ENCODE measurements at places on chromosomes 5 and 9.
A peak's percentile ranks its signal among the peaks of the same experiment; 100 is the strongest.

DNA sequence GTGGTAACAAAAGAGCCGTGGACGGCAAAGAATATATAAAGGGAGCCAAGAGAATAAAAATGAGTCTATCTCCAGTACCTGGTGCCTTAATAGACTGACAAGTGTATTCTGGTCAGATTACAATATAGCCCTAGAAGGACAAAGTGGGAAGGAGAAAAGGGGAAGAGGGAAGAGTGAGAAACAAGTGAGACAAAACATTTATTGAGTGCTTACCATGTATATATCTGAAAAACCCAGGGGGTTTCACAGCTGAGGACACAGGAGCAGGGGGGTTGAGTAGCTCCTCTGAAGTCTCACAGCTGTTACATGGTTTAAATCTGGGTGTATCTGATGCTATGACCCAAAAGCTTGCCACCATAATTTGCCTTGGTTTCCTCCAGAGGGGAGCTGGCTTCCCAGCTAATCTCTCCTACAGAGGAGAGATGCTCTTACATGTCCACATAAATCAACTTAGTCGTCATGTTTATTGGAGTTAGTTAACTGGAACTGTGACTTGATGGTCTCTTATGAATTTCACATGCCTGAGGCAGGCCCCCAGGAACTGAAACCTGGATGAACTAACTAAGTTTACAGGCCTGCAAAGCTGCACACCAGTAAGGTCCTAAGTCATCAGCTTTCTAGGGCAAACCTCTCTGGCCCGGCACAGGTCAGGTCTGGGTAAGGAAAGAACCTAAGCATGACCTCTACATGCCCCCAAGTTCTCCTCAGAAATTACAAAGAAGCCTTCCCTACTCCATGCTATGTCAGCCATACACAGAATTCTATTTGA, 15.5 kb downstream of the SIL1 start:
- no peak for DNase-seq

DNA sequence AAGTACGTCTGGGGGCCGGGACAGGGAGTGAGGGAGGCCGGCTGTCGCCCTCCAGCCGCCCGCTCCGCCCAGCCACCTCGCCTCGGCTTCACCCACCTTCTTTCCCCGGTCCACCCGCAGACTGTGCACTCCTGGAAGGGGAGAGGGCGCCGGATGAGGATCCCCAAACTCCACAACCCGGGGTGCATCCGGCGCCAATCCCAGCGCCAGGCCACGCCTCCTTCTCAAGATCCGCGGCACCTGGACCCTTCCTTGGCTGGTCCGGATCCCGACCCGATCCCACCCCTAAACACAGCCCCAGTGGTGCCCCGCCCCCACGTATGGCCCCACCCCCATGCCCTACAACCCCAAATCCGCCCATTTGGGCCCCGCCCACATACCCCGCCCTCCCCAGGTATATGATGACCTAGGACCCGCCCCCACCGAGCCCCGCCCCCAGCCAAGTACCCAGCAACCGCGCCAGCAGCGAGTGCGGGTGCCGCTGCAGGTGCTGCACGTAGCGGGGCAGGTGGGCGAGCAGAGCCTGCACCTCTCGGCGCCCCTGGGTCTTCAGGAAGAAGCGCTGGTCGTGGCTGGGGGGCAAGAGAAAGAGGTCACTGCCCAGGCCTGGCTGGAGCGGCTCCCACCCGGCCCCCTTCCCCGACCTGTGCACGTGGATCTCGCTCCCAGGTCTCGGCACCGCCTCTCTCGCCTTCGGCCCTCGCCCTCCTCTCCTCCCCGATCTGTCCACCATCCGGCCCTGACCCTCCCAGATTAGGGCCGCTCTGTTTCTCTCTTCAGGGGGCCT, 3.2 kb downstream of the PIP5KL1 start:
- no peak for DNase-seq

- DNase-seq = no peak
Observed at GRCh38 chr9:99762470-99762869, 59.2 kb upstream of the NR4A3 start.

GRCh38 chr5:154202379-154203260, 12.1 kb downstream of the GALNT10 start:
- no peak for DNase-seq

DNA sequence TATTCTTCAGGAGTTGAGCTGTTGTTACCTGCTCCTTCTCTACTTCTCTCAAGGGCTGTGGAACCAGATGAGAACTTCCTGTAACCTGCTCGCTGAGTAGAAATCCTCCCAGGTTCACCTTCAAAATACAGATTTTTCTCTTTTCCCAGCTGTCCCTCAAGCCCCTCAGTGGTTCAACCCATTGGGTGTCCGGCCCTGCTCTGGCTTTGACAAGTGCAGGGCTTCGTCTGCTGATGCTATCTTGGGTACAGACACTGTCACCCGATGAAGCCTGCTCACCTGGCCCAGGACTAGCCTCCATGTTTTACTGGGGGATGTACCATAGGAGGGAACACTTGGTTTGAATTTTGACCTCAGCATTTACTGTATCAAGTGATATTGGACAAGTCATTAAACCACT, 490.4 kb downstream of the IRX1 start:
- no peak for DNase-seq

DNA sequence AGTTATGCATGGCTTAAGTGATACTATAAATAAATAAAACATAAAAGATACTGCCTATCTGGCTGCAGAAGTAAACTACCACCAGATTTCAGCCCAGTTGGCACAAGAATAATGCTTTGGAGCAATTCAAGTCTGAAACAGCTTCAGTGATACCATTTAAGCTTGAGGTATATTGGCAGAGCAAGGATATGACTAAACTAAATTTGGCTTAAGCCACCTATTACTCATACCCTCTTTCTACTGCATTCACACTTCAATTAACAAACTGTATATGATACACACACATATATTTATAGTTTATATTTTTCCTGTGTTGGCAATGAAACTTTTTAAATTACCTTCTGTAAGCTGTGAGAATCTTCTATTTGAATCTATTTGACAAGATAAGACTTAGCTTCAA, 431.9 kb downstream of the ANXA1 start:
- DNase-seq = no peak

- DNase-seq = no peak
Observed at GRCh38 chr9:70428781-70429180, 14.3 kb upstream of the KLF9 start.

DNA sequence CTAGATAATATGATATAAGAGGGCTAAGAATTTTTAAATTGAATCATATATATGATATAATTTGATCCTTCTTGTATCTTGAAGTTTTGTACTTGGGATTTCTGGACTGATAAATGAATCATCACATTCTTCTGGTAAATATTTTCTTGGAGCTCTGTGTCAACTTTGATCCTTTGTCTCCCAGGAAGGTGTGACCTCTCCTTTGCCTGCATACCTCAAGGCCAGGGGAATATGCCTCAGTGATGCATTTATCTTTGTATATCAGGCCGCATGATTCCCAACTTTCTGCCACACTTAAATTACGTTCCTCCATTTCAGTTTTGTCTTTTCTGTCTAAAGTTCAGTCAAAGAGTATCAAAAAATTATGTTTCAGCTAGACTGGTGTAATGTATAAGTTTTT, 101.2 kb downstream of the NLN start:
- DNase-seq = no peak

- no peak for DNase-seq
Observed at GRCh38 chr5:96683392-96683791, 21.2 kb downstream of the CAST start.

- no peak for DNase-seq
Observed at GRCh38 chr5:104412649-104413240, 850.2 kb upstream of the NUDT12 start.

GRCh38 chr5:76269259-76269931, 133.7 kb upstream of the IQGAP2 start:
- no peak for DNase-seq

DNA sequence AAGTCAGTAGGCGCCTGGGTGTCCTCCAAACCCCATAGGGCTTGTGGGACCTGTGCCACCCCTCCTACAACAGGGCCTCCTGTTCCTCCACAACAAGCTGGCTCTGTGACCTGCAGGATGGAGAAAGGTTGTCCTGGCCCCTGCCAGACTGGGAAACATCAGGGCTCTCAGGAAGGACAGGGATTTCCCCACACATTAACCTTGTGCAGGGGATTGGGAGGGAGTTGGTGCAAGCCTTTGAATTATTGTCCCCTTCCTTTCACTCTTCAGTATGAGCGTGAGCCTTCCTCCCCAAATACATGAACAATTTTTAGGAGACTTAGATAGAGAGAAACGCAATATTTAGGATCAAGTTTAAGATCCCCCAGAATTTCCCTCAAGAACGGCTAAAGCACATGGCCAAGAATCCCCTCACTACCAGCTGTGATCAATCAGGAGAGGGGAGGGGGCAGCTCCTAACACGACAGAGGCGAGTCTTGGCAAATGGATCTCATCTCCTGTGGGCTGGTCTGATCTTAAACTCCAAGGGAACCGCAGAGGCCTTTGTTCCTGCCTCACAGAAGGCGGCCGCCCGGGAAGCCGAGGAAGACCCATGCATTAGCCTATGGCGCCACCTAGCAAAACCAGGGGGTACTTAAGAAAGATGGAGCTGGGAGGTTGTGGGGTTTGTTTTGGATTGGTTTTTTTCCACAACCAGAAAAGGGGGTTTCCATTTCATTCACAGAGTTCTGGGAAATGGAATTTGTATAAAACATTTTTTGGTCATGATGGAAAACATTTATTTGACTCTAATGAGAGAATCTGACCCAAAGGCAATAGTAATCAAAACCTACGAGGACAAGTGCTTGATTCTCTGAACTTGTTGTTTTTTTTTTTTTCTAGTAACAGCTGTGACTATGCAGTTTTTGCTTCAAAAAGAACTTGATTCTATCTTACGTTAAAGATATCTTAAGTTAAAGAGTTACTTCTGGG, 36.1 kb upstream of the OSMR start:
- peak; percentile 82 for DNase-seq

- no peak for DNase-seq
Observed at GRCh38 chr5:174616036-174616435, 108.3 kb upstream of the MSX2 start.

- DNase-seq = no peak
Observed at GRCh38 chr5:110169461-110169860, 479.7 kb downstream of the MAN2A1 start.

GRCh38 chr5:178788381-178789085, 58.1 kb upstream of the ZNF354A start:
- DNase-seq = no peak

DNA sequence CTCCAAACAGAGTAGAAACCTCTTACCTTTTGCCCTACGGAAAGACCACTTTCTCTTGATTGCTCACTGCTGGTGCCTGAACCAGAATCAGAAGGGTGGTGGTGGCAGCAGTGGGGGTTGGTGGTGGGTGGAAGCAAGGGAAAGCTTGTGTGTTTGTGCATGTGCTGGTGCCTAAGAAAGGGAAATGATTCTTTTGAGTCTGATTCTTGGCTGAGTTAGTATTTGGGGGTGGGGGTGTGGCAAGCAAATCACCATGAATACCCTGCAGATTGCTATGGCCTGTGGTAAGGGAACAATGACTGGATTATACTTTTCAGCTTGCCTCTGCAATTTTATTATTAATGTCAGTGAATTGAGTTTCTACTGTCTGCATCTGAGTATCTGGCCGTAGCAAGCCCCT, 106.6 kb downstream of the ARHGAP26 start:
- DNase-seq = no peak
